ENCODE measurements at places on chromosomes 13 and 19. TPM values are rescaled to one million over a fixed set of nuclear protein-coding genes. Genes with fewer than 3 reads are reported as not detected.

DNA sequence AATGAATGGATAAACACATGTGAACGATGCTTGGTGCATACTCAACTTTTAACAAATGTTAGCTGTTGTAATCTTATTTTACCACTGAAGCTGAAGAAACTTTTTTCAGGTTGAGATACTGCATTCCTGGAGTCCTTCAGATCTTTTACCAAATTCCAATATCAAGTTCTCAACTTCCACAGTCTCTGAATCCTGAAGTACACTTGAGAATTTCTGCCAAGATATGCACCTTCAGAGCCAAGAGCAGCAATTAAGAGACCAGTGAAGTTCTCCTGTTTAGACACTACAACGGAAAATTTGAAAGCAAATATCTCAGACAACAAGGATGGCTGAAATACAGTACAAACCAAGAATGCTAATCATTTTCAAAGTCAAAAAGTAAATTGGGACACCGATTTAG is 84.6 kb upstream of the MTIF3 start:
- DNase-seq: peak; percentile 25

GRCh38 chr19:8373867-8374813 is 10.2 kb downstream of the ANGPTL4 start:
- peak; percentile 30 for DNase-seq

DNA sequence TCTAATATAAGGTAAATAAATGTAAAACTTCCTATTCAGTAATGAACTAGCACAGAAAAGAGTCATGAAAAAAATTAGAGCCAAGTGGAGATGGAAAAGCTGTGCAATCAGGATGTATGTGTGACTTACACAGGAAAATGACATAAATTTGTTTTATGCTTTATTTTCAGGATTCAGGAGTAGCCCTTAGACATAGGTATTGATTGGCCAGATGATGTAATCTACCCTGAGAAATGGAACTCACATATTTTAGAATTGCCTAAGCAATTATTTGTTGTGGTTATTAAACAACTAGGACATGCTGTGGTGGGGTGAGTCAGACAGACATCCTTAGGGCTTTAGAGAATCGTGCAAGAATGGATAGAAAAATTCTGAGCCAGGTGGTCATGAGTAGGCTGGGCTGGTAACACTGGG is 110.6 kb downstream of the PCDH9 start:
- no peak for DNase-seq

DNA sequence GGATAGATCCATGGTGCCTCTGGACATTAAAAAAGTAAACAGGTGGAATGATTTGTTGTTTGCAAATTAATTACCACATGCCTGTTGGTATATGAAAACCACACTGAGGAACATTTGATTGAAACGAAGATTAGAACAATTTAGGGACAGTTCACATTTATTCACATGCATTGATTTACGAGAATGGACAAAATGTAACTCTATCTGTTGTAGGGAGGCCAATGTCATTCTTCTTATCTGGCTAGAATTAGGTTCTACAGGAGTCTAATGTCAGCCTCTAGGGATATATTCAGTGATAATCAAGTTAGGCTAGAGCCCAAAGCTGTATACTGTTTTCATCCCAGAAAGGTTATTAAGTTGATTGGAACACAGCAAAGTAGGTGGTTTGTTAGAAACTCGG is 125.4 kb downstream of the COL4A2 start:
- DNase-seq: no peak

The PRKCSH gene
- 178 TPM for total RNA-seq

- no peak for DNase-seq
Measured at GRCh38 chr19:51367255-51367564, 1.0 kb upstream of the ETFB start.

GRCh38 chr13:85347251-85347650 is 452.0 kb downstream of the SLITRK6 start:
- DNase-seq: no peak

GRCh38 chr19:12733369-12734214 is 892 bp downstream of the TRIR start:
- peak; percentile 6 for DNase-seq

- DNase-seq: no peak
Measured at GRCh38 chr13:37097076-37097475, 8.4 kb downstream of the CSNK1A1L start.

GRCh38 chr19:30339624-30340525 is 32.3 kb upstream of the ZNF536 start:
- no peak for DNase-seq

DNA sequence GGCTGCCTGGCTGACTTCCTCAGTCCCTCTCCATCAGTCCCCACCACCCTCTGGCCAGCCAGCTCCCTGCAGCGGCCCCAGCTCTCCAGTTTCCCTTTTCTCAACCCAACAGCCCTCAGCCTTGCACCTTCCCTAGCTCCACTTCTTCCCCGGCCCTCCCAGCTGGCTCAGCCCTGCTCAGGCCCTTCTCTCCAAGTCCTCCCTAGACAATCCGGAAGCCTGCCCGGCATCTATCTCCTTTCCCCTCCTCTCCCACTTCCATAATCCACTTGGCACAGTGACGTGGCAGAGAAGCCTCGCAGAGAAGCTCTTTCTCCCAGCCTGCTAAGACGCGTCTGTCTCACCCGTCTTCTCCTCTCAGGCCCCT is 1.1 kb downstream of the UBXN6 start:
- peak; percentile 47 for DNase-seq

GRCh38 chr13:80782441-80782840 is 441.5 kb upstream of the SPRY2 start:
- no peak for DNase-seq

The TMPRSS9 gene
- not detected for total RNA-seq

GRCh38 chr13:84649853-84650252 is 767.6 kb upstream of the SLITRK1 start:
- DNase-seq: no peak

DNA sequence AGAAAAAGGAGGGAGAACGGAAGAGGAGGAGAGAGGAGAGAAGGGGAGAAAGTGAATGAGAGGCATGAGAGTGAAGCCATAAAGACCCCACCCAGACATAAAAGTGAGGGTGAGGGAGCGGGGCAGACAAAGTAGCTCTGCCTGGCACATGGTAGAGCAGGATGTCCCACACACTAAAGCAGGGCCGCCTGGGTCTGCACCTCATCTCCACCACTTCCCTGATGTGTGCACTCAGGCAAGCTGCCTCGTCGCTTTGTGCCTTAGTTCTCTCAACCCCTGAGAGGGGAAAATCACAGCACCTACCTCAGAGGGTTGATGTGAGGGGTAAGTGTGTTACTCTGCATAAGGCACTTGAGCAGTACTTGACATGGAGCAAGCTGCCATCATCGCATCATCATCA is 488.1 kb downstream of the COG6 start:
- DNase-seq: no peak

GRCh38 chr19:1757468-1758230 is 4.3 kb downstream of the ONECUT3 start:
- no peak for DNase-seq

DNA sequence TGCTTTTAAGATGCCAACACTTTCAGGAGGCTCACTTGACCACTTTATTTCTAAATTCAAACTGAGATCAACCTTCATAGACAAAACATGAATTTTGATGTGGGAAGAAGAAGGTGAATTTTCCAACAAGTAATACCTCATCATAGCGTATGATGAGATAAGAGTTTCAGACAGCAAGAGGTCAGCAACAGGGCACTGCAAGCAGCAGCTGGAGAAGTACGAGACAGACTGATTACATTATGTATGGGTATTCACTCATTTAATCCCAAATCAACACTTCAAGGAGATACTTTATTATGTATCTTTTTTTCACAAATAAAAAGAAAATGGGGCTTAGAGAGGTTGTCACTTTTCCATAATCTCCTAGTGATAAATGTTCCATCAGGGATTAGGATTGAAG is 389.8 kb downstream of the TBC1D4 start:
- no peak for DNase-seq

DNA sequence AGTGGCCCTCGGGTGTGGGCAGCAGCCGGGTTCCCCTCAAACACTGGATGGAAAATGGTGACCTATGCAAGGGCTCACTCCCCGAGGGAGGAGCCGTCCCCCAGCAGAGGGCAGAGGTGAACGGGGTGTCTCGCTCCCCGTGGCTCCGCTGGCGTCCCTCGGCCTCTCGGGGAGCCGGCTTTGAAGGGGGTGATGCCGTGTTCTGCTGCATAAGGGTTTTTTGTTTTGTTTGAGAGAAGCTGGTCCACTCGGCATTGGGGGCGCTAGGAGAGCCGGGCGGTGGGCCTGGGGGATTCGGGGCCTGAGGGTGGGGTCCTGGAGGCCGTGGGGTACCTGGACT is 4.0 kb downstream of the EFNA2 start:
- DNase-seq: no peak

The LACC1 gene
- 4.2 TPM for total RNA-seq

GRCh38 chr19:57075125-57075524 is 44.7 kb upstream of the USP29 start:
- no peak for DNase-seq

- DNase-seq: no peak
Measured at GRCh38 chr13:21310220-21310619, 133.8 kb downstream of the MRPL57 start.

DNA sequence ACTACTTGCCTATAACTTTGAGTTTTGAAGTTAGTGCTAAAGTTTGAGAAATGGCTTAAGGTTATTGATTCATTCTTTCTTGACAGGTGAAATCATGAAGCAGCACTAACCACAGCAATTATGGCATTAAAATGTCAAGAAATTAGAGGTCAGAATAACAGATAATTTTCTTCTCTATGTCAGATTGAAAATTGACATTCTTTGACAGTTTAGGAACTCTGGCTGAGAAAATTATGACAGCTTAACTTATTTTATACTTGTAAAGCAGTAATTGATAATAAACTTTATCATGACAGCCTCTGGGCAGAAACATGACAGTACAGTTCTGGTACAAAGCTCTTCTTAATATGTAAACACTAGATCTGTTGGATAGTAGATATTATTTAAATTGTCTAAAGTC is 155.2 kb upstream of the MAB21L1 start:
- DNase-seq: no peak

DNA sequence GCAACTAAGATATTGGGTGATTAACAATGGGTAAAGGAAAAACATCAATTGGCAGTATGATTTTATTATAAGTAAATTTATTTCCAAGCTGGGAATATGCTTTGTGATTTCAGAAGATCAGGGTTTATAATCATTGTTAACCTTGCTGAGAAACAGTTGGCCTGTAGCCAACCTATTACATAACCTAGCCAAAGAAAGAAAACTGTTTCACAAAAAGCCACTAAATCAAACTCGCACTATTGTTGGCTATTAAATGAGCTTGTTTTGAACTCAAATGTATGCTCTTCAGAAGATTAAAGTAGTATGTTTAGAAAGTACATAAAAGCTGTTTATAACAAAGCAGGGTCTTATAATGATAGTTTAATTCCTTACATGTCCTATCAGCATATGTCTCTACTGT is 151.7 kb downstream of the LHFPL6 start:
- no peak for DNase-seq

GRCh38 chr19:2061495-2062388 is 10.7 kb upstream of the MKNK2 start:
- DNase-seq: peak; percentile 100

DNA sequence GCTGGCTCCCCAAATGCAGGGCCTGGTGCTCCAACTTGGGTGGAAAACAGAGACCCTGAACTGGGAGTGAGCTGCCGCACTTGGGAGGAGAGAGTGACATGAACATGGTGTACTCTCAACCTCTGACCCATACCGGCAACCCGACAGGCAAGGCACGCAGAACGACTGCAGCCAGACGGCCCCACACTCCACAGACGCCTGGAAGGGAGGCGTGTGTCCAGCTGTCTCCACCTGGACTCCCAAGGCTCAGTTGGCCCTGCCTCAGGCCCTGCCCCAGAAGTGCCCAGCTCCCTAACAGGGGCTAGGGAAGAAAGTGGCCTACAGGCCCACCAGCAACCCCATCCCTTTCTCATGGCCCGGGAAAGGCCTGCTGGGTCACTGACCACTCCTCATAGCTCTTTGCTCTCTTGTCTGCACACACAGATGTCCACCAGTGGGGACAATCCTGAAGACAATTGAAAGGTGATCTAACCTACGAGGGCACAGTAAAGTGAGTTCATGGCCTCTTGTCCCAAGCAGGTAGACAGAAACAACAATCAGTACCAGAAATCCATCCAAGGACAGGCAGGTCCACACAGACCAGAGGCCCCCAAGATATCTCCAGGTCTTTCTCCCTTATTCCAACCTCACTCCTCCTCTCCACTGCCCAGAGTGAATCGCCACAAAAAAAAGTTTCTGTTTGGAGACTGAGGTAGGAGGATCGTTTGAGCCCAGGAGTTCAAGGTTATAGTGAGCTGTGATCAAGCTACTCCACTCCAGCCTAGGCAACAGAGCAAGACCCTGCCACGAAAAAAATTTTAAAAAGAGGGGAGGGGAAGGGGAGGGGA is 28.2 kb downstream of the ELL start:
- no peak for DNase-seq

DNA sequence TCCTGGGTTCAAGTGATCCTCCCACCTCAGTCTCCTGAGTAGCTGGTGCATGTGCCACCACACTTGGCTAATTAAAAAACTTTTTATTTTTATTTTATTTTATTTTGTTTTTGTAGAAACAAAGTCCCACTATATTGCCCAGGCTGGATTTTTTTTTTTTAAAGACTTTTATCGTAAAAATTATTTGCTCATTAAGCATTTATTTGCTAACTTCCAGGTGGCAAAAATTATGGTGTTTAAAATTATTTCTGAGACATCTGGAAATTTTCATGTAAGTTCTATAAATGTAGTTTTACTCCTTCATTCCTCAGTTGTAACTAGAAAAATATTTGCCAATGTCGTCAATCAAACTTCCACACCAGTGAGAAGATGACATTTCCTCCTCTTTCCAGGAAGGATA is 233.3 kb upstream of the DACH1 start:
- no peak for DNase-seq

DNA sequence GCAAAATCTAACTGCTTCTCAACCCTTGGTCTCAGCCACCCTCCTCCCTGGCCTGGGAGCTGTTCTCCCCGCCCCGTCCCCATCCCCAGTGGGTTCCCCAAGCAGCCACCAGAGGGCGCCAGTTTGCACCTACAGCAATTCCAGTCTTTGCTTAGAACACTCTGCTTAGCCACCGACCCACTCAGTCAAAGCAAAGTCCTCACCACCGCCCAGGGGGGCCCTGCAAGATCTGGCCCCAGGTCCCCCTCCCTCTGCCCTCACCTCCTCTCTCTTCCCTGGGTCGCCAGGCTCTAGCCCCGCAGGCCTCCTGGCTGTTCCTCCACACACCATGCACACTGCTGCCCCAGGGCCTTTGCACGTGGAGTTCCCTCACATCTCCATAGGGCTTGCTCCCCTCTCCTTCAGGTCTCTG is 12.4 kb downstream of the TMEM143 start:
- peak; percentile 83 for DNase-seq

The ZNF563 gene
- total RNA-seq: 12.2 TPM

DNA sequence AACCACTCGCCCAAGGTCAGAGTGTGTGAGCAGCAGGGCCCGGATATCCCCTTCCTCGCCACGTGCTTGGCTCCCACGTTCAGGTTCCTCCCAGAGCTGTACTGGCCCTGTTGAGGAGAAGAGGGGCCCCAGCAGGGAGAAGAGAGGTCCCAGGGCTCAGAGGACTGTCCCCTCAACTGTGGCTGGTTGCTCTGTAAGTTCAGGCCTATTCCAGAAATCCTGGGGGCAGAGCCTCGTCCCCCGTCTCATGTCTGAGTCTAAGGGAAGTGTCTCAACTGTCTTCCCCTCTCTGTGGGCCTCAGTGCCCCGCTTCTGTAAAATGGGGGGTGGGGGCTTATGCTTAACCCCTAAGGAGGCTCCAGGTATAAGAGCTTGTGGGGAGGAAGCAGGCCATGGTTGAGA is 3.9 kb downstream of the PPP5C start:
- DNase-seq: no peak

The CCDC70 gene
- not detected for total RNA-seq

- DNase-seq: peak; percentile 72
Measured at GRCh38 chr19:1901940-1902404, 3.2 kb upstream of the ADAT3 start.

GRCh38 chr19:32041681-32042292 is 303.6 kb upstream of the ZNF507 start:
- peak; percentile 71 for DNase-seq
